ENCODE measurements at places on chromosomes 3 and 15.

GRCh38 chr15:89015412-89016097 lies 72.7 kb upstream of the ABHD2 start:
- DNase-seq, result no peak

DNA sequence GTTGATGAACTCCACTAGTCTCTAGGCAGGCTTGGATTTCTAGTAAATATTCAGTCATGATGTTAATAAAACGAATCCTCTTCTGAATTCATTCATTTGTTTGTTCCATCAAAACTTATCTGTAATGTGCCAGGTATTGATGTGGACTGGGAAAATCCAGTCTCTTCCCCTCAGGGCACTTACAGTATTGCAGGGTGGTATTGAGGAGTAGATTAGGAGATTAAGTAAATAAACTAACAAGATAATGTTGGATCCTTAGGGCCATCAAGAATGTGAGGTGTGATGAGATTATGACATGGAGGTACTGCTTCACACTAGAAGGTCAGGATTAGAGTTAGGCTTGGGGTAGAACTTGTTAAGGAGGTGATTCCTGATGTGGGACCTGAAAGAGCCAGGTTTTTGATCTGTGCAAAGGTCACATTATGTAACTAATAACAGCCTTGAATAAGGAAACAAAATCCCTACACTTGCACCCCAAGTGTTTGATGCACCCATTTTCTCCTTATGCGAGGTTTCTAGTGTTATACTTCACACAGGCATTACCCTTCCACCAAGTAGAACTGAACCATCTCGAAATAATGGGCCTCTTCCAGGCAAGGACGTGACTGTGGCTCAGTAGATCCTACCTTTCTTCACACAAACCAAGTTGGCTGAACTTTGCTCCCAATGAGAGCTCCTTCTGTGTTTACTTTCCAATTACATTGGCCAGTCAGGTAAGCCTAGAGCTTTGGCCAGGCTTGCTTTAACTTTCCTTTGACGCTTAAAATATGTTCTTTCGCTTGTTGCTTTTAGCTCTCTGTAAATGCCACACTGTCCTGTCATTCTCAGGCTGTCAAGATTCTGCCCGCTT lies 16.7 kb downstream of the MCTP2 start:
- no peak for DNase-seq

DNA sequence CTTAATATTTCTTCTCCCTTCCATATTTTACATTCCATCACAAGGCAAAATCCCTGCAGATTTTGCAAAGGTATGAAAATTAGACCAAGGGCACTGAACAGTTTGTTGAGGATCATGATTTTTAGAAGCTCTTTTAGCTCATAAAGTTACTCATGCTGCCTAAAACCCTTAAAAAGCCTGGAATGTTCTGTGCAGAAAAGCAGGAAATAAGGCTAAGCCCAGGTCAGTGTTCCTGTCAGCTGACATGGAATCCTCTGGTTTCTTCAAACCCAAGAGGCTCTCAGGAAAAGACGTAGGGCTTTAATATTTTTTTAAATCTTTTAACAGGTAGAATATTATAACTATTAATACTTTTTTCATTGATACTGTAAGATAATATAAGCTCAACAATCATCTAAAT lies 8.2 kb downstream of the CBLB start:
- DNase-seq, result no peak

DNA sequence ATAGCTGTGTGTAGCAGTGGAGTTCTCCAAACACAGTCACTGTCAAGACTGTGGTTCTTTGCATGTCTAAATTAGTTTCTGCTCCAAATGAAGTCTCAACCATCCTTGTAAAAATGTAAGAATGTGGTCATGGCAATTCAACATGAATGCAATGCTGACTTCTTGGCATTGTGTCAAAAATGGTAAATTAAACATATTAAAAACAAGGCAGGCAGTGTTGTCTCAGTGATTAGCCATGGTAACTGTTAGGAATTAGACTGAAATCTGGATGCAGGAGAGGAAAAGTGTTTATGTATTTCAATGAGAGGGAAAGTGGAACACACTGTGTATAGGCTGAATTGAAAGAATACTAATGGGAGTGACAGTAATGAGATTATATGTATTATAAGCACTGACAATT lies 597.2 kb downstream of the EDEM1 start:
- no peak for DNase-seq

- no peak for DNase-seq
Measured at GRCh38 chr3:161602475-161602874, 105.9 kb downstream of the OTOL1 start.

DNA sequence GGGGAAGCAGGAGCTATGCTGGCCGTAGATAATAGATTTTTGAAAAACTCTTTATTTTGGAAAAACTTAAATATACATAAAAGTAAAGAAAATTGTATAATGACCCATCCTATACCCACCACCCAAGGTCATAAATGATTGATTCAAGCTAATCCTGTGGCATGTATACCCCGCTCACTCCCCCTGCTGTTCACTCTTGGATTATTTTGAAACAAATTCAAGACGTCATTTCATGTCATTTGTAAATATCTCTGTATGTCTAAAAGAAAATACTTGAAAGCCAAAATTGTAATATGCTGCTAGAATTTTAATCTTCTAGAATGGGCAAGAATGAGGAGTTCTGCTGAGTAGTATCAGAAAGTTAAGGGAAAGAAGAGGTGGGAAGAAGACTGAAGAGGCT lies 241.7 kb downstream of the FEZF2 start:
- DNase-seq, result no peak

DNA sequence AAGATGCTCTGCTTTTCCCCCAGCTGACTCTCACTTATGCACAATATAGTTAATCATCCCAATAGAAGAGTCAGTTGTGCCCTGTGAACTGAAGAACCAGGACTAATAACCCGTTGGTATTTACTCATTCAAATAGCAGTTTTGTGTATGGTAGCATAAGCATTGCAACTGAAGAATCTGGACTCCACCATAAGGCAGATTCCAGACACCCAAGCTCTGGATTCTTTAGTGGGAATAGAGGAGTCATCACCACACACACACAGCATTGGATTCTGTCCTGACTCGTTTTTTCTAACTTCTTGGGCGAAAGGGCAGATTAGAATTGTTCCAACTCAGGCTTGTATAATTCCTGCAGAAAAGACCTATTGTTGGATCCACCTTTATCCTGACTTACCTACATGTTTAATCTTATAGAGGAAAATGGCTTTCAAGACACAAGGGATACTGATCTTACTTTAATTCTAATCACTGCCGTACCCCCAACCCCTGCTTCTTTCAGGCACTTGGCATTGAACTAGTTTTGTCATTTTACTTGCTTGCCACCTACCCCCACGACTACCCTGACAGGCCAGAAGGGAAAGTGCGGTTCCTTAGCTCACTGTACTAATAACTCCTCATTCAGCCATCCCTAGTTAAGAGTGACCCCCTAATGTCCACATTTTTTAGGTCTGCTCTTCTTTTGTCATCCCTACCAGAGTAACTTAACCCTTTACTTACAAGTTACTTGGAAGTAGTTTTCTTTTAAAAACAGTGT lies 42.3 kb downstream of the NKIRAS1 start:
- no peak for DNase-seq

DNA sequence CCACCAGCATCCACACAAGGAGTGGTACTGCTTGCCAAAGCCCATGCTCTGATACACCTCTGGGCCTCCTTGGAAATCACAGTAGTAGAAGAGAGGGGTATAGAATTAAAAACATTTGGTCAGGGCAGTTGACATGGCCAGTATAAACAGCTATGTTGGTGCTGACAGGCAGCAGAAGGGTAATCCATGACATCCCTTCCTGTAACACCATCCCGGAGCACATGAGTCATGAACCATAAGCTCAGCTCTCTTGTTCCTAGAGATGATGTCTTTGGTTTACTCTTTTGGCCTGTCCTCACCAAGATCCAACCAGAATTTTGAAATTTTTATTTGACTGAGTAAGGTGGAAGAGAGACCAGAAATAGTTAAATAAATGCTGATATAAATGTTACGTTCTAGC lies 132.6 kb upstream of the CTDSPL start:
- DNase-seq, result no peak

- DNase-seq, result no peak
Measured at GRCh38 chr3:63875510-63875909, 11.8 kb downstream of the ATXN7 start.

GRCh38 chr3:118977671-118978392 lies 56.8 kb downstream of the IGSF11 start:
- DNase-seq, result no peak

DNA sequence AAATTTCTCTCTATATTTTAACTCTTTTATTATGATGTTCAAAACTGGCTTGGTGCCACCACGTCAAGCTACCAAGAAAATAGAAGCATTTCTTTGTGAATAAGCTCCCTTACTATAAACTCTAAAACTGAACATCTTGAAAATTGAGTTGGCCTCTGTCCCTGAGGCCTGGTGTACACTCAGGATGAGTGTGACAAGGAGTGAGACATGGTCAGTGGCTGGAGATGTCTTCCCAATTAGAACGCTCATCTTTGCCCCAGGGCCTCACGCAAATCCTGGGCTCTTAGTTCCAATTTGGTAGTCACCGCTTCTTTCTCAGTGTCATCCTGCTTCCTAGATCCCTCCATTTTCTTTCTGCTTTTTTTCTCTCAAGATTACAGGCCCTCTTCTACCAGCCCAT lies 26.2 kb downstream of the SLC2A2 start:
- DNase-seq, result no peak

- no peak for DNase-seq
Measured at GRCh38 chr3:174340624-174341587, 518.2 kb upstream of the NAALADL2 start.

DNA sequence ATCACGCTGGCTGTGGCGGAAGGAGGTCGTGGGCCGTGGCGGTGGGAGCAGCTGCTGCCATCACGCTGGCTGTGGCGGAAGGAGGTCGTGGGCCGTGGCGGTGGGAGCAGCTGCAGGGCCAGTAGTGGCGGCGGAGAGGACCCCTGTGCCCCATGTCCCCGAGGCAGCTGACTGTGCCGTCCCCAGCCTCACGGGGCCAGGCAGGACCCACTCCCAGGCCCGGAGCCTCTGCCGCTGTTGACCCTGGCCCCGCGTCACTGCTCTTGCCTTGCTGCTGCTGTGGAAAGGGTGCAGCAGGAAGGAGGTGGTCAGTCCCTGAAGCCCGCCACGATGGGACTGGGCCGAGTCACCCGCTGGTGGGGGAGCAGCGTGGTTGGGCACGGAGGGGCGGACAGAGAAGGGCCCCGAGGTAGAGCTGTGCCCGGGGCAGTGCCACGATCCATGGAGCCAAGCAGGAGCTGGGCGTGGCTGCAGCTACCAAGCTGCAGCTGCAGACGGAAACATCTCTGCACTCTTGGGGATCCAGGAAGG lies 71.2 kb downstream of the GLB1 start:
- no peak for DNase-seq

GRCh38 chr3:173945806-173946205 lies 548.3 kb downstream of the NLGN1 start:
- no peak for DNase-seq

DNA sequence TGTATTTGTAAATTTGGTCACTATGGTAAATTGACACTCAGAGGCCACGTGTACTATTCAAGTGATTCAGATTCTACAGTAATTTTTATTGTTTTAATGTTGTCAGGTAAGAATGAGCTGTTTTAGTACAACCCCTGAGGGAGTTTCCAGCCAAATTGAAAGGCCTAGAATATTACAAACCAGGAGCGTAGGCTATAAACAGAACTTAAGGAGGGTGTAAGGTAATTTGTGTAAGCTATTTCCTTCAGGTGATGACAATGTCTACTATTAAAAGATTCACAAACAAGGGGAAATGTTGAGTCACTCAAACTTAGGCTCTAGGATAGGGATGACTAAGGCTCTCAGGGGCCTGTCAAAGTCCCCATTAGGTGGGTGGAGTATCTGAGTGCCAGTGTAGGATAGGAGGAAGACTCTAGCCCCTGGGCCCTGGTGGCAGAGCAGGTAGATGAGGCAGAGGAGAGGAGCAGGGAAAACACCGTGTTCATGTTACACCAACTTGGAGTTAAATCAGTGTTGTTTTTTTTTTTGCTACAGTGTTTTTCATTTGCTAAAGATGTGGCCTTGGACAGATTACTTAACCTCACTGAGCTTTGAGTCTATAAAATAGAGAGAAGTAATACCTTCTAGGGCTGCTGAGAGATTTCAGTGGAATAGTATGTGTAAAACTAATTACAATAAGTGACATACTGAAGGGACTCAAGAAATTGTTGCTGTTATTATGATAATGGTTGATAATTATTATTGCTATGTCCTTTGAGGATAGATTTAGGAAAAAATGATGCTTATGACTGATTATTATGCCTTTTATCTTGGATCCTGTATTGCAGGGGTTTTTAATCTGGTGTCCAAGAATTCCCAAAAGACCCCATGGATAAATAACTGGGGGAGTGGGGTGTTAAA lies 10.3 kb downstream of the TM4SF1 start:
- no peak for DNase-seq

DNA sequence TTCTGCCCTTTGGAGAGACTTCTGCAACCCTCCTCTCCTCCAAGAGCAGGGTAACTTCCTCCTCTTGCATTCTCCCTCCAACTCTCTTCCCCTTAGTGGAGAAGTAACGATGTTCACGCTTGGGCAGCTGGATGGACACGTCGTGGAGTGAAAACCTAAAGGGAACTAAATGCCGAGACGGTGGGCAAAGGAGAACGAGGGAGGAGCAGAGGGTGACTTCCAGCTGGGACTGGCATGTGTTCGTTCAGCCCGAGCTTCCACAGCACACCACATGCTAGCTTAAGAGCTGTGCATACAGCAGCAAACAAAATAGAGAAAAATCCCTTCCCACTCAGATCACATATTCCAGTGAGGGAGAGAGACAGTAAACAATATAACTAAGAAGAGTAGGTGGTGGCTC lies 179.8 kb downstream of the SLCO3A1 start:
- DNase-seq, result no peak

GRCh38 chr3:128488991-128489673 lies 3.9 kb downstream of the GATA2 start:
- no peak for DNase-seq

- no peak for DNase-seq
Measured at GRCh38 chr15:50135031-50135551, 16.1 kb upstream of the ATP8B4 start.

DNA sequence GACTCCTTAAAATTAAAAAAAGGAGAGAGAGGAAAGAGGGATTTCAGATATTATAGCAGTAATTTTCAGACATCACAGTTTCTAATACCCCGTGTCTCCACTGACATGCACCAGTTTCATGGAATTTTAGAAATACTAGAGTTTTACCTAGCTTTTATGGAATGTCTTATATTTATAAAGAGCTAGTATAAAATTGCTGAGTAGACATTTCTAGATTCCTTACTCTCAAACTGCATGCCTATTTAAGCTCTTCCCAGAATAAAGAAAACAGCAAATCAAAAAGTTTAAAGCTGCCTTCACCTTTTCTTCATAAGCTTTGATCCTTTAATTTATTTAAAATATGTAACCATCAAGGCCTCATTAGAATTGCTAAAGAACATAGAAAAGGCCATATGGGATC lies 247.4 kb upstream of the IL12A start:
- DNase-seq, result no peak

GRCh38 chr15:40843261-40843884 lies 475 bp upstream of the SPINT1 start:
- no peak for DNase-seq

DNA sequence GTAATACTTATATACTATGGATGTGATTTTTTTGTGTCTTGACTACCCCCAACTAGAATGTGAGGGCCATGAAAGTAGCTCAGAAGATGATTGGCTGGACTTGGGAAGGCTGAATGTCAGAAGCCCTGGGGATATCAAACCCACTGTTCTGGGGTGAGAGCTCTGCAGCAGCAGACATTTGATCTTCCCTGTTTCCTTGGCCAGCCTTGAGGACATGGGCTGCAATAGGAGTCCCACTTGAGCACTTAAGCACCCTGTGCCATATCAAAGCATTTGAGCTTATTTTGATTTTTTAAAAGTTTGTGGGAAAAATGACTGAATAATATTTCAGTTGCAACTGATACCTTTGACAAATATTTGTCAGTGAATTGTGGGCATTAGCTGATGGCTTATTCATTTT lies 21.7 kb downstream of the GTF2E1 start:
- no peak for DNase-seq
